Muscle of arm (tissue), 14 donors: ENCODE measurements at places on chromosomes 1 and 21. TPM values are rescaled to one million over a fixed set of nuclear protein-coding genes. Genes with fewer than 3 reads are reported as not detected.

DNA sequence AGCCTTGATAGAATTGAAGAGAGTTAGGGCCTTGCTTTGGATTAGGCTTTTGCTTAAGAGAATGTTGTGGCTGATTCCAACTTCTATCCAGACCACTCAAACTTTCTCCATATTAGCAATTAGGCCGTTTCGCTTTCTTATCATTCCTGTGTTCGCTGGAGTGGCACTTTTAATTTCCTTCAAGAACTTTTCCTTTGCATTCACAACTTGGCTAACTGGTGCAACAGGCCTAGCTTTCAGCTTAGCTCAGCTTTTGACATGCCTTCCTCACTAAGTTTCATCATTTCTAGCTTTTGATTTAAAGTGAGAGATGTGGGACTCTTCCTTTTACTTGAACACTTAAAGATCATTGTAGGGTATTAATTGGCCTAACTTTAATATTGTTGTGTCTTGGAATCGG, 183.6 kb upstream of the L1TD1 start:
- DNase-seq, result no peak

DNA sequence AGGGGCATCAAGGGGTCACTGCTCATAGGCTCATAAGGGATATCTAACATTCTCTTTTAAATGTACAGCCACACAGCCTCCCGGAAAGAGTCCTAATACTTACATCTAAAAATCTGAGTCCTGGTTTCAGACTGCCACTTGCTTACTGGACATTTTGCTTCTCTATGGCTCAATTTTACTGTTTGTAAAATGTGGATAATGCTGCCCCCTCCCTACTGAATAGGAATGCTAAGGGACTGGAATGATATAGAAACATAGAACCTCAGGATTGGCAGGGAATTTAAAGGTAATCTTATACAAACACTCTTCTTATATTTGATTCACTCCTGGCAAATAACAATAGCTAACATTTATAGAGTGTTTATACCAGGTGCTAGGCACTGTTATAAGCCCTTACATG, 910 bp upstream of the TNR start:
- no peak for DNase-seq

- peak; percentile 16 for DNase-seq
Measured at GRCh38 chr1:88463401-88463985, 220.6 kb upstream of the PKN2 start.

The MLLT11 gene
- 23.4 TPM for polyA plus RNA-seq
